ENCODE measurements at places on chromosomes 5 and 9.
A peak's percentile ranks its signal among the peaks of the same experiment; 100 is the strongest.

GRCh38 chr5:134083517-134083916 lies 31.0 kb upstream of the TCF7 start:
- no peak for DNase-seq

DNA sequence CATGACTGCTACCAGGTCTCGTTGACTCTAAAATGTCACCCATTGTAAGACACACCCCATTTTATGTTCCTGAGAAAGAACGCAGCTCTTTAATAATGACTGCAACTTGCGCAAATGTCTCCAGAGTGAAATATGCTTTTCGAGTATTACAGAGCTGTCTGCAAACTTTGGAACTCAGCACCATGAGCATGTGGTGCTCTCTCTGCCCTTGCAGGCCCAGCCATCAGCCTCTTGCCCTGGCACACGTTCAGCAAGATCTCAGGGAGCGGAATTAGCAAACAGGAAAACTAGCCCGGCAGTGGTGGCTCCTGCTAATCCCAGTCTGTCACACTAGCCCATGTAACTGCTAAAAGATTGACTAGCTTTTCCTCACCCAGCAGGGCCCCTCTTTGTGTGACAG lies 114.5 kb upstream of the SLC1A3 start:
- no peak for DNase-seq

- DNase-seq, result no peak
Measured at GRCh38 chr5:10538789-10539686, 24.8 kb upstream of the ANKRD33B start.

- DNase-seq, result no peak
Measured at GRCh38 chr5:158099571-158100105, 240.7 kb upstream of the CLINT1 start.

DNA sequence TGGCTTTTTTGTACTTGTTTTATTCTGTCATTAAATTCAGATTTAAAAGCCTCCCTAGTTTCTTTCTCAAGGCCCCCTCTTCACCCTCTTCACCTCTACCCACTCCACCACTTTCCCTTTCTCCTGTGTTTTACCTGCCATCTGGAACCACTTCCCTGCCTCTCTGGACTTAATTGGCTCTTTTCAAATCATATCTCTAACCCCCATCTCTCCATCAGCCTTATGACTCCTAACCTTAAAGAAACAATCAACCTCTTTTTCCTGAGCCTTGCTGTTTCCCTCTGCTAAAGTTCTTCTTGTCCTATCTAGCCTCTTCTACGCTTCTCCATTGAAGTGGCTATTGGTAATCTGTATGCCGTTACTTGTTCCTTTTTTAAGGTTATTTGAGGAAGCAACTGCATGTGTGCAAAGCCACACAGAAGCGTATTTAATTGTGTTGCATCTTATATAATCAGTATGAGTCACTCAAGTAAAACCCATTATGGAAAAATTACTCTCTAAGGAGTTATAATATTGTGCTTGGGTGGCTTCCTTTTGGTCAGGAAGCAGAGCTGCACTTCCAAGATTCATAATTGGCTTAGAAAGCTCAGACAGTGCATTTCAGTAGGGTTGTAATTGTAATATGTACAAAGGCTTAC lies 653.6 kb upstream of the ITGA1 start:
- no peak for DNase-seq

- DNase-seq, result no peak
Measured at GRCh38 chr9:35341585-35341984, 148.3 kb upstream of the RUSC2 start.

DNA sequence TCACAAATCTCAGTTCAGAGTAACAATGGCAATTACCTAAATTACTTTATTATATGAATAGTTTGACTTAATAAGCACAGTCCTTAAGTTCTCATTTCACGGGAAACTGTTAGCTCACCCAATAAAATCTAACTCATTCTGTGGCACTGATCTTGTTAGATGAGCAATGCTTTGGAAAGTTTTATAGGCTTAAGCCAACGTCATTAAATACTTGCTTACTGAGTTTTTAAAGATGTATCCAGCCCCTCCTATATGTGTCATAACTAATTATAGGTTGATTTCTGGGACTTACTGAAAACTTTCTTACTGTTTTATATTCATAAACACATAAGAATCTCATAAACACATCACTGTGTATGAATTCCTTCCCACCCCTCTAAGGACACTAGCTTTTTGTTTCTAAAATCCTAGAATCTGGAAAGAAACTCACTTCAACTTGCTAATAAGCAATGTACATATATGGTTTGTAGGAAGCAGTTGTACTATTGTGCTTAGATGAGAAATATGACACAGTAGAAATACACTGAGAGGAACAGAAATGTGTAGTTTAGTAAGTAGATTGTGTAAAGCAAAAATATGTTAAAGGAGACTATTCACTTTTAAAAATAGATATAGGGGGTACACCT lies 14.1 kb upstream of the MARCOL start:
- DNase-seq, result no peak

- no peak for DNase-seq
Measured at GRCh38 chr9:103669296-103669695, 424.8 kb upstream of the SMC2 start.

- no peak for DNase-seq
Measured at GRCh38 chr9:127528422-127529251, 77.3 kb downstream of the LRSAM1 start.

GRCh38 chr9:935348-935965 lies 41.0 kb upstream of the DMRT3 start:
- DNase-seq, result no peak

DNA sequence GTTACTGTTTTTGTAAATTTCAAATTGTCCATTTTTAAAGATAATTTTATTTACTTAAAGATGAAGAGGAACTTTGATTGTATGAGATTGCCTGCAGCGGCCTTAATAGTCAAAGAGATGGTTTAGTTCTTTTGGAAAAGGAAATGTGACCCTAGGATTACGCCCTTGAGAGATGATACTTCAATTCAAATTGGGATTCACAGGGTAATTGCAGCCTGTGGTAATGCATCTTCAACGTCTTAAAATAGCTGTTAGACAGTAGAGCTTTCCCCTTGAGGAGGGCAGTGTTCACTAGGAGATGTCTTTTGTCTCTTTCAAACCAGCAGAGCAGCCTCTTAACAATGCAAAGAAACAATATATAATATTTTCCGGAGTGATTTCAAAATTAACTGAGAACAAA lies 127.1 kb downstream of the TAF11L14 start:
- no peak for DNase-seq

GRCh38 chr9:70006306-70006705 lies 37.3 kb upstream of the MAMDC2 start:
- no peak for DNase-seq

DNA sequence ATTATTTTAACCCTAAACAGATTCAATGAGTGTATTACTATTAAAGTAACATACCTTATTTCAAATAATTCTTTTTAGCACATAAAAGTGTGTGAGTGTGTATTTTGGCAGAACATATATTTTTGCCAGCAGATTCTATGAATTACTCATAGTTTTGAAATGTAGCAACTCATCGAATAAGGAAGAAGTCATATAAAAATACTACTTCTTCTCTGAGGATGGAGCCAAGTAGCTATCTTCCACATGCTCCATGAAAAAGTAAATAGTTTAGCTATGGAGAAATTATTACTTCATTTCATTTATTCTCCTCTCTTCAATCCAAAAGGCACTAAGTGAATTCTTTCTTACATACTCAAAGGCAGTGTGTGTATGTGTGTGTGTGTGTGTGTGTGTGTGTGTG lies 1090.4 kb upstream of the CDH6 start:
- no peak for DNase-seq

DNA sequence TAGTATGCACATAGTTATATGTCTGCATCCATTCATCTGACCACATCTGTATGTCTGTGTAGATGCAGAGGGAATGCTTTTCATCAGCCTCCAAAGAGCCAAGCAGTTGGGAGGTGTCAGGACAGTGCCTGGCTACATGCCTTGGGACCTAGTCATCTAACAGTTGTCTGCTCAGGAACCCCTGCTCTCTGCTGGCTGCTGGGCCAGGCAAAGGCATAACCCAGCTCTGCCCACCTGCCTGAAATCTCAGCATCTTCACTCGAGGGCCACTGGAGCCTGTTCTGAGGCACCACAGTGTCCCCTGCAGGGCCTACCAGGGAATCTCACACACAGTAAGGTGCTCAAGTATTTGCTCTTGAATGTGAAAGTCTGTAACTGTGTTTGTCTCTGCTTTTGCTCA lies 3.7 kb downstream of the C9orf50 start:
- DNase-seq, result peak; percentile 68

DNA sequence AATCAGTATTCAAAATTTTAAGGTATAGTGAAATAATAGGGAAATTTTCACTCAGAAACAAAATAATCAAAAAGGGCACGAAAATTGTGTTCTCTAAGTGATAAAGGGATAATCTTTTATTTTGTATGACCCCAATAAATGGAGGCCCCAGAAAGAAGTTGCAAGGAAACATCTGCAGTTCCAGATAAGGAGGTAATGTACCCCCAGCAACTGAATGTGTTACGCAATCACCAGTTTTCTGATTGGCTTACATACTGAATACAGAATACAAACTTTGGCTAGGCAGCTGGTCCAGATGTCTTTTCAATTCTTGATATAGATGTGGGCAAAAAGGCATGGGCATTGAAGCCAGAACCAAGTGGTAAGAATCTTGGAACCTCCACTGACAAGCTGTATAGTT lies 1.7 kb upstream of the TOPORS start:
- no peak for DNase-seq

DNA sequence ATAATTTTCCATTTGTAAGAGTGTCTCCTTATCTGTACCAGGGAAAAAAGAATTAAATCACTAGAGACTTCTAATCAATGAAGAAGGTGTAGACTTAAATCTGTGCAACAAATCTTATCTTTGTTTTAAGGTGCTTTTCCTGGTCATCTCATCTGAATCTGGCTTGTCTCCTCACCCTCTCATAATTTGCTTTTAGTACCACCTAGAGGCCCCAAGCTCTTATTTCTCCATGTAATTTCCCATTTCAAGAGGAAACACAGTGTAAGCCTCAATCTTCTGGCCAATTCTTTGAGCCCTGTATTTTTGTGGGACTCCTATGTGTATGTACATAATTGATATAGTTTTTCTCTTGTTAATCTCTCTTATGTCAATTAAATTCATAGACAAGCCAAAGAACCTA lies 1975.3 kb upstream of the CDH6 start:
- no peak for DNase-seq

DNA sequence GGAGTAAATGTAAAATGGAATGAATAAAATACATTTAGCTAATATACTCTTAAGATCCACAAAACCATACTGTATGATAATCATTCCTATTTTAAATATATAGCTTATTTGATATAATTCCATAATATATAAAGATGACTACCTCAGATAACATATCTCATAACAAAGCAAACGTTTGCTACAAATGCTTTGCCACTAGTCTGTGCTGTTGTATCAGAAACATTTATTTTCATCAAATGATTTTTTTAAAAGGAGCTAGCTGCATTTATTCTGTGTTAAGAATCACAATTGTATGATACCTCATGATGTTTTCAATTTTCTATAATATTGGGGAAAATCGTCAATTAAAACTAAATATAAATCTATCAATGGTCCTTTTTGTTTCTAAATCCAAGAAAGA lies 567.2 kb downstream of the PTPRD start:
- DNase-seq, result no peak

GRCh38 chr9:97567894-97568202 lies 65.3 kb downstream of the TSTD2 start:
- DNase-seq, result no peak

DNA sequence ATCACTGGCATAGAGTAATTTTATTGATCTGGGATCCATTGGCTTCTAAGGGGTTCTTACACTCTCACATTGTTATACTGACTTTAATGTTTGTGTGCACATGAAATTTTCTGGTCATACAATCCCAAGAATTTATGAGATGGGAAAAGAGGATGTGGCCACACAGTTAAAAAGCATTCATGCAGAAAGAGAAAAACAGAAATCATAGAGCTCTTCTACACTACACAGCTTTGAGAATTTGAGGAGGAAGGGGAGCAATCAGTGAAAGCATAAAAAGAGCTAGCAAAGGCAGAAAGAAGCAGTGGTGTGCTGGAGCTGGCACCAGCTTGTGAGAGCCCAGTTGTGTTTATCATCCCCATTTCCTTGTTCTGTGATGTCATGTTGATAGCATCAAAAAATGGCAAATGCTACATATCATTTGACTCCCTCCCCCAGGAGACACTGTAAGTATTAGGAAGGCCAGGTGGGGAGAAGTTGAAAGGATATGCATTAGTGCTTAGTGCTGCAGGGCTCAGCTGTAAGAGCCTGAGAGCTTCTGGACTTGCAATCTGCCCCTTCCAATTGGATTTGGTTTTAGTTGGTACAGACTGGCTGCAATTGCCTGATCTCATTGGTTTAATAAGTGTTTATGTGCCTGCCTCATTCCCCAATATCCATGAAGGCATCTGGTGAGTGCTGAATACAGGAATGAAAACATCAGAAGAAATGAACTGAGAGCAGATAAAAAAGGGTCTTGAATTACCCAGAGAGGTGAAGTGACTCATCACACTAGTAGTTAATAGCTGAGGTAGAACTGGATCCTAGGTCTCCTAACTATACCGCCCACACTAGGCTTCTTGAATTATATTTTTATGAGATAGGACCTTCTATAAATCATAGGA lies 30.9 kb downstream of the RHOBTB3 start:
- DNase-seq, result no peak

- DNase-seq, result no peak
Measured at GRCh38 chr5:170301981-170302652, 4.5 kb upstream of the LCP2 start.

- DNase-seq, result no peak
Measured at GRCh38 chr5:43523662-43524072, 8.7 kb upstream of the C5orf34 start.

DNA sequence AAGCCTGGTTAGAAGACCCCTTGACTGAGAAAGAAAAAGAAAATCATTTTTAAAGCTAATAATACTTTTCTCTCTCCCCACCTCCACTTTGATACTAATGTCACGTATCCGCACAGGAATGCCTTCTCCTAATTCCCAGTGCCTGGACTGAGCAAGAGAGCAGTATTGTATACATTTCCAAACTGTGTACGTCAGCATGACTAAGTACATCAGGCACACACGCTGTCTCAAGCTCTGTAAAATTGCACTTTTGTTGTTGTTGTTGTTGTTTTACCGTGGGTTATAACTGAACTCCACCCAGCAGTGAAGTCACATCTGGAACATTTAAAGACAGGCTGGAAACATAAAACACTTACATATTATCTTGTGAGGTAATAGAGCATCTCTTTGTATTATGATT lies 407.6 kb downstream of the DNAH5 start:
- DNase-seq, result no peak

DNA sequence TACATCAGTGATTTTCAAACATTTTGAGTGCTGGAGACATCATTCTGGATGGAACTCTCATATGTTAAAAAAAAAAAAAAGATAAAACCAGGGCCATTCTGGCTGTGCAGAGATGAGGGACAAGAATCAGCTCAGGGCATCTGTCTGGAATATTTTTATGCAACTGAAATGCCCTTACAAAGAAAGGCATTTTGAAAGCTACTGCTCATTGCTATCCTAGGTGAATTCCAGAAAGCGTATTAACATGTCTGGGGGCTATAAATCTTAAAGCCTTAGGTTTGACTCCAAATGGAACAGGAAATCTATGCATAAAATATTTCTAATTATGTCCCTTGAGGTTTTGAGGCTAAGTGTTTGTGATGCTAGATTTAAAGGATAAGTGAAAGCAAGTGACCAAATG lies 14.9 kb upstream of the PCSK1 start:
- no peak for DNase-seq
